ENCODE measurements at places on chromosomes 12 and 14.

DNA sequence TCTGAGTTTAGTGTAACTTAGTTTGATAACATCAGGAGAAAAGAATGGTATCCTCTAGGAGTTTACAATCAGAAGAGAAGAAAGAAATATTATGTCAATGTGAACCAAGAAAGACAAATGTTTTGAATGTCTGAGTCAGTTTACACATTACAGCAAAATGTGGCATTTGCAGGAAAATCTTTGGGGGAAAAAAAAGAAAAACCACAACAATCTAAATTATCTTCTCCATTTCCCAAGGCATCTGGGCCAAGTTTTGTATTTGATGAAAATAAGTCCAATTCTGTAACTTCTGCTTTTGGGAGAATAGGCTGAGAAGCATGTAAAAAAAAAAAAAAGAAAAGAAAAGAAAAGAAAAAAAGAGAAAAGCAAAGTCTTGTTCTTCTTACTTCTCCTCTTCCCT is 58.8 kb upstream of the FLRT2 start:
- no peak for DNase-seq

DNA sequence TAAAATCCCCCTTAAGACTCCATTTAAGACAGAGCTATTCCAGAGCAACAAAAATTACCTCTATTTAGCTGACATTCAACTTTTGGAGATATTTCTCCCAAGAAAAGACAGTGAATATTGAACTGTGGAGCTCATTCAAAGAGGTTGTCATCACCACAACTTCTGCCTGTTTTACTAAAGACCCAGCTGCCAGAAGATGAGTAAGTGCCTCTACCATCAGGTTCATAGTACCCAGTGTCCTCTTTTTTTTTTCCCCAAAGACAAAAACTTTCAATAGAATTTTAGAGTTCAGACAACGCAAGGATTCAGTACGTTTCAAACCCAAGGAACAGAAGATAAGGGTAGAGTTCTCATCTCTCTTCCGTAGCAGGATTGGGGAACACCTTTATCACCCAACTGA is 461.3 kb downstream of the BCAT1 start:
- DNase-seq = no peak

- no peak for DNase-seq
Measured at GRCh38 chr14:61561657-61562276, 133.5 kb upstream of the HIF1A start.

GRCh38 chr12:100499416-100499815 is 25.8 kb downstream of the NR1H4 start:
- DNase-seq = peak; percentile 11

DNA sequence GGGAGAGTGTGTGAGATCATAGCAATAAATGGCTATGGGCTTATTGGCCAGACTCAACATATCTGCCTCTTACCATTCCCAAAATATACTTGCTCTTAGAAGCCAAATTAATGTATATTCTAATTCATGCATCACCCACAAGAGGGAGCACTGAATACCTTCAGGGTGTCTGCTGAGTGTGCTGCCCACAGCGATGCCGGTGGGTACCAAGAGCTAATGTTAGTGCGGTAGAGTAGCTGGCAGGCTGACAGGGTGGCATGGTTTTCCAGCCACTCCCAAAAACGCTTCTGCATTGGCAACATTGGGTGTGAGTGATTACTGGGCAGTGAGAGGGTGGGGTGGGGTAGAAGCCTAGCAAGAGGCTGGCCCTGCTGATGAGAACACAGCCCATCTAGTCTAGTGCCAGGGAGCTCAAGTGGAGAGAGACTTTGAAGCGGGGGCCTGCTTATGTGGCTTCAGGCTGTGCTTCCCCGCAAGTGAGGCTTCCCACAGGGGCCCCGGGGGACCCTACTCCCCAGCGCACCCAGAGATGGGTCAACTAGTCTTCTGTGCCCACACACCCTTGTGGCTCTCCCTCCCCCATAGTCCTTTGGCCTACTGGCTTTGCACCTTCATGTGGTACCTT is 9.2 kb upstream of the PLEKHD1 start:
- no peak for DNase-seq

GRCh38 chr12:121222847-121223246 is 12.9 kb downstream of the P2RX4 start:
- no peak for DNase-seq

GRCh38 chr12:68478516-68479260 is 132.0 kb upstream of the RAP1B start:
- DNase-seq = no peak

DNA sequence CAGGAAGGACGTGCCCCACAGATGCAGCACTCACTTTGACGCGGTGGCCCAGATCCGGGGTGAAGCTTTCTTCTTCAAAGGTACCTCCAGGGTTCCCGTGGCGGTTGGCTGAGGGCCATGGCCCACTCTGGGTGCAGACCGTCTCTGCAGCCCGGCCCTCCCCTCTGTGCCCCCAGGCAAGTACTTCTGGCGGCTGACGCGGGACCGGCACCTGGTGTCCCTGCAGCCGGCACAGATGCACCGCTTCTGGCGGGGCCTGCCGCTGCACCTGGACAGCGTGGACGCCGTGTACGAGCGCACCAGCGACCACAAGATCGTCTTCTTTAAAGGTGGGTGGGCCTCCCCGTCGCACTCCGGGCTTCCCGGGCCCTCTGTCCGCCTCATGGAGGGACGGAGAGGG is 16.9 kb downstream of the MMP17 start:
- DNase-seq = no peak

- DNase-seq = no peak
Measured at GRCh38 chr12:45402288-45402687, 186.4 kb downstream of the ANO6 start.

DNA sequence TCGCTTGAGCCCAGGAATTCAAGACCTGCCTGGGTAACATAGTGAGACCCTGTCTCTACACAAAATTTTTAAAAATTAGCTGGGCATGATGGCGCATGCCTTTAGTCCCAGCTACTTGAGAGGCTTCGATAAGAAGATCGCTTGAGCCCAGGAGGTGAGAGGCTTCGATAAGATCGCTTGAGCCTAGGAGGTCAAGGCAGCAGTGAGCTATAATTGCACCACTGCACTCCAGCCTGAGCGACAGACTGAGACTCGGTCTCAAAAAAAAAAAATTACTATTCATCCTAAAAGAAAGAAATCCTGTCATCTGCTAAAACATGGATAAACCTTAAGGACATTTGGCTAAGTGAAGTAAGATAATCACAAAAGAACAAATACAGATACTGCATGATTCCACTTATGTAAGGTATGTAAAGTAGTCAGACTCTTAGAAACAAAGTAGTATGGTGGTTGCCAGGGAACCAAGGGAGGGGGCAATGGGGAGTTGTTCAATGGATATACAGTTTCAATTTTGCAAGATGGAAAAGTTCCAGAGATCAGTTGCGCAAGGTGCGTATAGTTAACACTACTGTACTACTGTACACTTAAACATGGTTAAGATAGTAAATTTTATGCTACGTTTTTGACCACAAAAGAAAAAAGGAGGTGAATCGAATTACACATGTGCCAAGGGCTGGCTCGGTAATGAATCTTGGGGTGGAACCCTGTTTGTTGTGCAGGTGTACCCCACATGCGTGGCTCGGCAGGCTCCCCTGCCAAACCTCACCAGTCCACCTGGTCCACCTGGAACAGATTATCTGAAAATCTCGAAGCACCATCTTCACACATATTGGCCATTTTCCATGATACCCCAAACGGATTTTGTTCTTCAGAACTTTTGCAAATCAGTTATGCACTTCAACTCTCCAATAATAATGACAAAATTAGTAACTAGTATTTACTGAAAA is 18.3 kb upstream of the ATP2A2 start:
- DNase-seq = no peak

DNA sequence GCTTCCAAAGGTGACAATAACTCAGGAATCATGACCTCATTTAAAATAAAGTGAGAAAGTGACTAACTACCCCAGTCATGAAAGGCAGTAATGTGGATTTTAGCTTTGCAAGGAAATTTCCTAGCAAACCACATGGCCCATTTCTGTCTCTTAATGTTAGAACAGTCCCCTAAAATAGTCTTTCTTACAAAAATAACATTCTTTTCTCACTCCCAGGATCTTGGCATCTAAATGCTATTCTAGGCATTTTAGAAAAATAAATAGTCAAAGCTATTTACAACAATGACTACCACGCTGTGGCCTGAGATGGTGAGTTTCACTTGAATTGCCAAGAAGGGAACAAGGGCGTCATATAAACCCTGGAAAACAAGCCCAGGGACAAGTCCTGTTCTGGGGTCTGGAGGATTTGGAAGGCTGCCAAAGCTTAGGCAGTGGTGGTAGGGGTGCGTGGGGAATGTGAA is 101.2 kb upstream of the CCDC175 start:
- DNase-seq = peak; percentile 11

- DNase-seq = no peak
Measured at GRCh38 chr12:14058717-14059116, 77.3 kb upstream of the GRIN2B start.

DNA sequence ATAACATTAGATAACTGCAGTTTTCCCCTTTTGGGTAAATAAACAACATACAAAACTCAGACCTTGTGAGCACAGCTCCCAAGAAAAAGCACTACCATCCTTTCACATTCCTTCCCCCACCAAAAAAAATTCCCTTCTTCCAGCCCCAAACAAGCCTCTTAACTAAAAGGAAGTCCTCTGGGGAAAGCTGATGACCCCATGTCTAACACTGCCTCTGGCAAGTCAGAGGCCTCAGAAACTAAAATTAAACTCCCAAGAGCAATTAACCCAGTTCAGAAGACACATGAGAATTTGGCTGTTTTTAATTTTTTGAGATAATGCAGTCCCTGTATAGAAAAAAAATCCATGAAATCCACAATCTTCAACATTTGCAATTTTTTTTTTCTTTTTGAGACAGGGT is 127.7 kb downstream of the SPTSSA start:
- DNase-seq = no peak

DNA sequence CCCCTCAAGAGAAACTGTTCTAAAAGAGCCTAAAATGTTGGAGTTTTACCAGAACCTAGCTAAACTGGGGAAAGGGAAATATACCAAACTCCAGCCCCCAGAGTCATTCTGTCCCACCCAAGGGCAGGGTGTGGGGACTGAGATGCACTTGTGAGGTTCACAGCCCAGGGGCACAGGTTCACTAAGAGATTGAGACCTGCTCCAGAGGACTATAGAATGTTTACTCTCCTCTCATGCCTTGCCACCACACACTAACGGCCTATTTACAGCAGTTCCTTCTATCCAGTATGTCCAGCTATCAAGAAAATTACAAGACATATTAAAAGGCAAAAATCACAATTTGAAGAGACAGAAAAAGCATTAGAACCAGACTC is 60.6 kb upstream of the PARP11 start:
- no peak for DNase-seq

DNA sequence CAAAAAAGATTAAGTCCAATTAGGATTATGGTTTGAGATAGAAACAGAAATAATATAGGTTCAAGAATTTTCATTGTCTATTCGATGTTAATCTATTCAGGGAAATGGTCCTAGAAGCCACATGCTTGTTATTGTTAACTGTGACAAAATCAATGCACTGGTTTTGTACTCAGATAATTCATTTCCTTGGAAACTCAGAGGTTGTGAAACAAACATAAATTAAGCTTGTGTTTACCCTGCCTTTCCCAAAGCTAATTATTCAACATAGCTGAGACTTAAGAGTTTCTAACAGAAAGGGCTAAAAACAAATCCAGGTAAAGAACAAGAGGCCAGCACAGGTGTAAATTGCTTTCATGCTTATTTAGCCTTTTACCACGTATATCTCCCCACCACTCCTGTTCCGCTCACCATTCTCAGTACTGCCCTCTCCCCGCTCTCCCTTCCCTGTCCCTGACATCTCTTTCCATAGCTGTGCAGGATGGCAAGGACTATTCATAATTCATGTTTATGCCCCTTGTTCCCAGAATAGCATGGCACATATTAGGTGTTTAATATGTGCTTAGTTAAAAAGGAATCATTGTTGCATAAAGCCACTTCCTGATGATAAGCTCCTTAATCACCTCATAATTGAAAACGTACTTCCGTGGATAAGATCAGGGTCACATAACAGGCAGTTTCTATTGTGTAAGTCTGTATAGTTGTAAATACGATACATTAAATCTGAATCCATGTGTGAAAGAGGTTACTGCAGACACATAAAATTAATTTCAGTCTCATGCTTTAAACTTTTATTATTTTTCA is 131.8 kb upstream of the USP15 start:
- DNase-seq = no peak

All from pons (tissue), 1 donor.